ENCODE measurements at places on chromosomes 1 and 21.

- no peak for DNase-seq
Observed at GRCh38 chr21:45382697-45382997, 22.3 kb upstream of the COL18A1 start.

DNA sequence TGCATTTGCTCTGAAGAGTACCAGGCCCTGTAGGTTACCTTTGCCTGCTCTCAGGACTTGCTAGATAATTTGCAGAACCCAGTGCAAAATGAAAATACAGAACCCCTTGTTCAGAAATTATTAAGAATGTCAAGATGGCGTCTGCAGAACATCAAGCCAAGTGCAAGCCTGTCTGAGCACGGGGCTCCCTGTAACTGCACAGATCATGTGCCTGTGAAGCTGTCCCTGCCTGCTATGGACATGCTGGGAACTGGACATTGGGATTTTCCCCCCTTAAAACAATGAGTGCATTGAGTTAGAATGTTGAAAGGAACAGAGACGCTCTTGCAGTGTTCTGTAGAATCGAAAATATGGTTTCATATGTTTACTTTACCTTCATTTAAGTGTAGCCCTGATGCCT is 2.9 kb downstream of the CLDN14 start:
- no peak for DNase-seq

DNA sequence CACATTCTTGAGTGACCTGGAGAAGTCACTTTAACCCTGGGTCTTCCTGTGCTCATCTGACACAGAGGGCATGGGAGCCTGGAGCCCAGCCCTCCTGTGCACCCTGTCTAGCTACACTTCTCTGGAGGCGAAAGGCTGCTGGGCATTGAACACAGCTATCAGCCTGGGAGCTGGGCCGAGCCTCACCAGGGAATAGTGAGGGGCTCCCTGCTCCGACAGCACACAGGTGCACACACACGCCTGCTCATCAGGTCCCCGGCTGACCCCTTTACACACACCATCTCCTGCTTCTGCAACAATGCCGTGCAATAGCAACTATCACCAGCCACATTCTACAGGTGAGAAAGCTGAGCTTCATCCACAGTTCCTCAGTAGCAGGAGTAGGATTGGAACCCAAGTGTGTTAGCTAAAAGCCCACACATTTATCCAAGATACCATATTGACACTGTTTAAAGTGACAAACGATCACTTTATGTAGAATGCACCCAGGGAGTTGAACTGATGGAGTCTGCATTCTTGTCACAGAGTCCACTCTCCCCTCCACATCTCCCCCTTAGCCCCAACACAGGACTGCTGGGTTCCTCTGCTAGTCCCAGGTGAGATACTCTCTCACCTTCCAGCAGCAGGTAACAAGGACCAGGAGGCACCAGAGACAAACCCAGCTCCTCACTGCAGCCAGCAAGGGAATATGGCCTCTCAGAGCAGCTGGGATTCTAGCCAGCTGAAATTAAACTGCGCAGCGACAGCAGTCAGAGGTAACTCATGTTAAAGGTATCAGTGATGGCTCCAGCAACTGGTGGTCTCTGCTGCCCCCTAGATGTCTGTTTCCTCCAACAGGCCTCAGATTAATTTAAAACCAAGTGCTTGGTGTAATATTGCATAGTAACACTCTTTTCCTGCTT is 18.3 kb upstream of the CAPN8 start:
- peak; percentile 63 for DNase-seq

- DNase-seq = no peak
Observed at GRCh38 chr1:32362474-32363313, at the start of the genes FAM229A and TSSK3. Gene FAM229A (minus strand): TSS chr1:32362485. CDS start chr1:32362091, 394 bp downstream. Gene TSSK3 (plus strand): TSS chr1:32362539. CDS start chr1:32362702, 163 bp downstream.

GRCh38 chr1:35929730-35930592 is 944 bp upstream of the AGO3 start:
- peak; percentile 39 for DNase-seq

DNA sequence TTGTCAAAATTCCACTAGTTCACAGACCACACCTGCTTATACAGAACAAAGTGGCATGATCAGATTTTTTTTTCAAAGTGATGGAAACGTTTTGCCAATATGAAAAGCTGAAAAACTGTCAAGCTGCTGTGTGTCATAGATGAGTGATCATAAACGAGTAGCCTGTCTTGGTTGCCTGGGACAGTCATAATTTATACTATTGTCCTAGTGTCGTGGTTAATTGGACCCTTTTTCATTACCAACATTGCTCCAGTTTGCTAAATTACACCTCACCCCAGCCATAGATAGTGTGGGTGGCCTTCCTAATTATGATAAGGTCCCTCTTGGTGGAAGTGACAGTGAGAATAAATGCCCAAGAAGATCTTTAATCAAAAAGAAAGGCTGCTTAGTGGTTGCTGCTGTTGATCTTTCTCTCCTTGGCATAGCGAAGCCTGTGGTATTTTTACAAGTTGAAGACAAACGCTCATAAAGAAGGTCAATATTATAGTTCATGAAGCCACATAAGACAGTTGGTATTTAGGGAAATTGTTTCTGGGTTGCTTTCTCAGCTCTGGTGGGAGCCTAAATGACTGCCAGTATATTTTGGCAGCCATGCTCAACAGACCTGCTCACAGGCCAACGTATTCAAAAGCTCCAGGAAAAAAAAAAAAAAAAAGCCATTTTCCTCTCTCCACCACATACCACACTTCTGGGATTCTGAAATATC is 478.1 kb downstream of the PLA2G4A start:
- no peak for DNase-seq

DNA sequence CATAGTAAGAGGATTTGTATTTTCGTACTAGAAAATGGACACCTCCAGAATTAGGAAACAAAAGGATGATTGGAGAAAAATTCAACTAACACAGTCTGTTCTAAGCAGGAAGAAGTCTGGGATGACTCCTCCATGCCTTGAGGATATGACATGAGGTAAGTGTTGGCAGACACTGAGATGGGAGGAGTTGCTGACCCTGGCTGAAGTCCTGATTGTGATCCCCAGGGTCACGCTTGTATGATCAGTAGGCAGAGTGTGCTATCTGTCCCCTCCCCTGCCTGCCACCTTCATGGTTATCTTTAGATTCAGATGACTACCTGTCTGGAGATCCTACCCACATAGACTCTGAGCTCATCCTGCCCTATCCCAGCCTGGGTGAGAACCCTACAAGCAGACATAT is 249.1 kb downstream of the C1orf94 start:
- DNase-seq = no peak

- DNase-seq = no peak
Observed at GRCh38 chr1:29342983-29343382, 106.7 kb downstream of the PTPRU start.

DNA sequence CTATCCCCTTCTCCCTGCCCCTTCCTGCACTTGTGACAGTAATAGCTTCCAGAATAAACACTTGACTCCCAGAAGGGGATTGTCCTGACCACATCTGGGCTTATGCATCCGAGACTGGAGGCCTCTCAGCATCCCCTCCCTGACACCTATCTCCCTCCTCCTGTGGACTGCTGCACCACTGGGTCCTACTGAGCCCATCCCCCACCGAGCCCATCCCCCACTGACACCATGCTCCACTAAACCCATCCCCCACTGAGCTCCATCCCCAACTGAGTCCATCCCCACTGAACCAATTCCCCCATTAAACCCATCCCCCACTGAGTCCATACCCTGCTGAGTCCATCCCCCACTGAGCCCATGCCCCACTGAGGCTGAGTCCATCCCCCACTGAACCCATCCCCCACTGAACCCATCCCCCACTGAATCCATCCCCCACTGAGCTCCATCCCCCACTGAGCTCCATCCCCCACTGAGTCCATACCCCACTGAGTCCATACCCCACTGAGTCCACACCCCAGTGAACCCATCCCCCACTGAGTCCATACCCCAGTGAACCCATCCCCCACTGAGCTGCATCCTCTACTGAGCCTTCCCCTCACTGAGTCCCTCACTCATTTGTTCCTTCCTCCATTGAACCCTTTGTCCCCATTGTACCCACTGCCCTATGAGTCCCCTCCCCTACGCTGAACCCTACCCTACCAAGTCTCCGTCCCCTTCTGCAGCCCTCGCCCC is 5.6 kb downstream of the PDZK1IP1 start:
- no peak for DNase-seq
